NCI-H446 (cell line): ENCODE measurements at places on chromosomes 6 and 20.

DNA sequence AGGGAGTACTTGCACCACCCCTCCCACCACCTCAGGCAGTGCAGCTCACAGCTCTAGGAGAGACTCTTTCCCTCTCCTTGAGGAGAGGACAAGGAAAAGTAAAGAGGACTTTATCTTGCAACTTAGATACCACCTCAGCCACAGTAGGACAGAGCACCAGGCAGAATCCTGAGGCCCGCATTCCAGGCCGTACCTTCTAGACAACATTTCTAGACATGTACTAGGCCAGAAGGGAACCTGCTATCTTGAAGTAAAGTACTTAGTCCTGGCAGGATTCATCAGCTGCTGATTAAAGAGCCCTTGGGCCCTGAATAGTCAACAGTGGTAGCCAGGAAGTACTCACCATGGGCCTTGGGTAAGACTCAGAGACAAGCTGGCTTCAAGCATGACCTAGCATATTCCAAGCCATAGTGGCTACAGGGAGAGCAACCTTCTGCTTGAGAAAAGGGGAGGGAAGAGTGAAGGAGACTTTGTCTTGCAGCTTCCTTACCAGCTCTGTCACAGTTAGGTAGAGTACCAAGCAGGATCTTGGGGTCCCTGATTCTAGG, 384.4 kb upstream of the RNF217 start:
- DNase-seq, result no peak

- DNase-seq, result no peak
Observed at GRCh38 chr6:167698540-167698939, 128.2 kb upstream of the AFDN start.

- DNase-seq, result no peak
Observed at GRCh38 chr6:44001318-44002066, 125.8 kb downstream of the MRPL14 start.

- DNase-seq, result no peak
Observed at GRCh38 chr6:157346373-157346772, 23.1 kb upstream of the TMEM242 start.

- DNase-seq, result no peak
Observed at GRCh38 chr6:150692604-150693003, 92.9 kb downstream of the PLEKHG1 start.

- DNase-seq, result no peak
Observed at GRCh38 chr20:44326391-44327159, 10.3 kb upstream of the R3HDML start.

GRCh38 chr6:2976060-2976459, 4.7 kb upstream of the SERPINB6 start:
- no peak for DNase-seq
